Fibroblast of skin of right biceps (primary cell): ENCODE measurements at places on chromosomes 13 and 19.

DNA sequence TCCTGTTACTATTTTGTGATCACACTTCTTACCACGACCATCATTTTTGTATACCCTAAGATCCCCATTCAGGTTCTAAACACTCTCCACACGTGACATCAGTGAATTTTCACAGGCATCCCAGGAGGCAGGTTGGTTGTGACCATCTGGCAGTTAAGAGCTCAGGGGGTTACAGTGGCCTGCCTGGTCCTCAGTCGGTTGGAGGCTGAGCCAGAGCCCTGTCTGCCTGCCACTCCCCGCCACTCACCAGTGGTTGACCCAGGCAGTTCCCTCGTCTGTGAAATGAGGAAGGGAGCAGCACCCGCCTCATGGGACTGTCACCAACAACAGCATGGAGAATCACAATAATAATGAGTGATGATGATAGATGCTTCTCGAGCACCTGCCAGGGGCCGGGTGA, 36.4 kb upstream of the EHD2 start:
- DNase-seq, result no peak

GRCh38 chr19:535017-535835, 3.7 kb downstream of the CDC34 start:
- no peak for DNase-seq

DNA sequence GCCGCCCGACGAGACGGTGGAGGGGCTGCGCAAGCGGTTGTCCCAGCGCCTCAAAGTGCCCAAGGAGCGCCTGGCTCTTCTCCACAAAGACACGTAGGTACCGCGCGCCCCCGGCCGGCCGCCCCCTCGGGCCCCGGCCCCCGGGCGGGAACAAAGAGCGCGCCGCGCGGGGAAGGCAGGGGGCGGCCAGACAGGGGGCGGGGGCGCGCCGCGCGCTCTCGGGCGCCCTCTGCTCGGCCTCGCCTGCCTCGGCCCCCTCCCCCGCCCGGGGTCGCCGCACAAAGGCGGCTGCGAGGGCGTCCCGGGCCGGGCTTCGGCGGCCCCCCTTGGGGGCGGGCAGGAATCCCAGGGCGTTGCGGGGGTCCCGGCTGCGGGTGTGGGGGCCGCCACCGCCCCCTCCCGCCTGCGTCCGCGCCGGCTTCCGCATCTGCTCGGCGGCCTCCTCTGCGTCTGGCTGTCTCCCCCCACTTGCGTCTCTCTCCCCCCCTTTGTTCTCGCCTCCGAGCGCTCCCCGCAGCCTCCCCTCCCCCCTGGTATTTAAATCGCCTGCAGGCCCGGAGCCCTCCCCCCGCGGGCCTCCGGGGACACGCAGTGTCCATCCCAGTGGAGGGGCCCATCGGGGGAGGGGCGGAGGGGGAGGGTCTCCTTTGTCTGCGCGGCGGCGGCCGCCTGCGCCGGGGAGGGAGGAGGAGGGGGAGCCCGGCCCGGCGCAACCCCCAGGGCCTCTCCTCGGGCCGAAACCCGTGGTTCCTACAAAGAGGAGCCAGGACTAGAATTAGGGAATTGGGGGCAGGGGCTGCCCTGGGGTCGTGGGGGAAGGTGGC, 2.3 kb downstream of the MIDN start:
- peak; percentile 85 for DNase-seq

GRCh38 chr13:44380404-44381165, 7.0 kb downstream of the SERP2 start:
- DNase-seq, result peak; percentile 81

DNA sequence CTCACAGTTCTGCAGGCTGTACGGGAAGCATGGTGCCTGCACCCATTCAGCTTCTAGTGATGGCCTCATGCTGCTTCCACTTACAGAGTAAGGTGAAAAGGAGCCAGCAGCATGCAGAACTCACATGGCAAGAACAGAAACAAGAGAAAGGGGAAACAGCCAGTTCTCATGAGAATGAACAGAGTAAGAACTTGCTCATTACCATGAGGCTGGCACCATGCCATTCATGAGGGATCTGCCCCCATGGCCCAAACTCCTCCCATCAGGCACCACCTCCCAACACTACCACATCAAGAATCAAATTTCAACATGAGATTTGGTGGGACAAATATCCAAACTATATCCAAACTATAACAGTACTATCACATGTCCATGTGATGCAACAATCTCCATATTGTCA, 72.1 kb downstream of the KATNAL1 start:
- peak; percentile 10 for DNase-seq

DNA sequence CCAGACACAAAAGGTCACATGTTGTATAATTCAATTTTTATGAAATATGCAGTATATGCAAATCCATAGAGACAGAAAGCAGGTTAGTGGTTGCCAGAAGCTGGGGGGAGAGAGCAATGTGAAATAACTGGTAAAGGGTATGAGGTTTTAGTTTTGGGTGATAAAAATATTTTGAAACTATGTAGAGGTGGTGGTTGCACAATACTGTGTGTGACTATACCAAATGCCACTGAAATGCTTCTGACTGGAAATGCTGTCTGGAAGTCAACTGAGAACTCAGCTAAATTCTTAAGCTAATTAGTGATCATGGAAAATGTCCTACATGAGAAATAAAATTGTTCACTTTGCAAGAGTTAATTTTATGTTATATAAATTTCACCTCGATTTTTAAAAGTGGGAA, 65.3 kb upstream of the RXFP2 start:
- peak; percentile 58 for DNase-seq

- no peak for DNase-seq
These were observed 9.3 kb downstream of the ZNF787 start for GRCh38 chr19:56111601-56112312.

DNA sequence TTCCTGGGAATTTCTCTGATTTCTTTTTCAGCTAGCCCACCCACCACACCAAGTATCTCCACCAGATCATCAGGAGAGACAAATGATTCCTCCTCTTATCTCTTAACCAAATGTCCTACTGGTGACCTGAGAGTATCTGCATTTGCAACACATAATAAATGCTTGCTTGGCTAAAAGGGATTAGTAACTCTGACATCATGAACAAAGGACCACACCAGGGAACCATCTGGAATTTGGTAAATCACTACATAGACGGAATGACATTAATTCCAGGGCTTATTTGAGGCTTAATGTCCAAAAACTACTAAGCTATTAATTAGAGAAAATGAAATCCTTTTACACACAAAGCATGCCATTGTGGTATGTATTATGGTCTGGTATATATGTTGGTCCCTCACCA, 139.0 kb downstream of the RAP2A start:
- peak; percentile 41 for DNase-seq

- DNase-seq, result peak; percentile 57
These were observed 19.4 kb upstream of the ADGRE5 start for GRCh38 chr19:14361824-14362223.

GRCh38 chr19:17996826-17997316, 11.1 kb upstream of the ARRDC2 start:
- peak; percentile 63 for DNase-seq

DNA sequence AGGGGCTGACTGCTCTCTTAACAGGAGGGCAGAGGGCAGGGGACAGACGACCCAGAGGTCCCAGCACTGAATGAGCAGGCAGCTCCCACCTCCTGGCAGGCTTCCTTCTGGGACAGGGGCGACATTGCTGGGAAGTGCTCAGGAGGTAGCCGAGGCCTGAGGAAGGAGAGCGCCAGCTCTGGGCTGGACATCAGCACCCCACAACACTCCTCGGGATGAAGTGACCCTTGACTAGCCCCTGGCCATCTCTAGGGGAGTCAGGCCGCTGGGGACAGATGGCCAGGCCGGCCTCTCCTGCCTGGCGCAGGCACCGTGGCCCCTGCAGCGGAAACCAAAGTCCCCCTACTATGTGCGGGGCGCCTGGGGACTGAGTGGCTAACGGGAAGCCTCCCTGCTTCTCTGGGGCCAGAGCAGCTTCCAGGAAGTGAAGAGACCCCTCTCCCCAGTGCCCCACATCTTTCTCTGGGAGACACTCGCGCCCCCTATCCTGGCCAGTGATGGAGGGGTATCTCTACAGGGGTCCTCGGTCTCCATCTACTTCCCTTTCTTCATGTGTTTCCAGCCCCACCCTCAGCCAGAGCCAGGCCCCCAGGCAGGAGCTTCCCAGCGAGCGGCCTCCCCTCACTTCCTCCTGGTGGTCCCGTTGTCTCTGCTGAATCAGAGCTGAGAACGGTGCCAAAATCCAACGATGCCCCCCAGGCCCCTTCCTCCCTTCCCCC, 10.1 kb downstream of the PRR36 start:
- DNase-seq, result no peak

- DNase-seq, result no peak
These were observed 58.6 kb downstream of the LMO7 start for GRCh38 chr13:75694722-75695121.

- no peak for DNase-seq
These were observed 25.7 kb downstream of the CNMD start for GRCh38 chr13:52713894-52714293.

GRCh38 chr13:92657565-92657964, 569.0 kb upstream of the GPC6 start:
- peak; percentile 18 for DNase-seq

- no peak for DNase-seq
These were observed 14.2 kb downstream of the HPN start for GRCh38 chr19:35055715-35056179.

- DNase-seq, result no peak
These were observed 5.0 kb upstream of the LINGO3 start for GRCh38 chr19:2312820-2313501.

DNA sequence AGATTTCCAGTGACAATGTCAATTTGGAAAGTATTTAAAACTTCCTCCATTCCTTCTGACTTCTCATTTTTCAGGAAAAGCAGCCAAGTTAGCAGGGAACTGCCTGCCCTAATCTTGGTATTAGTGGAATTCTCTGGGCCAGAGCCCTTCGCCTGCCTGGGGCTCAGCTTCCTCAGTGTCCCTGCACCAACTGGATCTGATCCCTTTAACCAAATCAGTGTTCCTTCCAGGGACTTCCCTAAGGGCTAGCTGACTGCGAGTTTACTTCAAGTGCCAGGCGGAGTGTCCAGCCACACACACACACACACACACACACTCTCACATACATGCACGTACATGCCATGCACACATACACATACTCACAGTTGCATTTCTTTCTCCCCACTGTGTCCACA, 20.0 kb downstream of the RAB20 start:
- no peak for DNase-seq

DNA sequence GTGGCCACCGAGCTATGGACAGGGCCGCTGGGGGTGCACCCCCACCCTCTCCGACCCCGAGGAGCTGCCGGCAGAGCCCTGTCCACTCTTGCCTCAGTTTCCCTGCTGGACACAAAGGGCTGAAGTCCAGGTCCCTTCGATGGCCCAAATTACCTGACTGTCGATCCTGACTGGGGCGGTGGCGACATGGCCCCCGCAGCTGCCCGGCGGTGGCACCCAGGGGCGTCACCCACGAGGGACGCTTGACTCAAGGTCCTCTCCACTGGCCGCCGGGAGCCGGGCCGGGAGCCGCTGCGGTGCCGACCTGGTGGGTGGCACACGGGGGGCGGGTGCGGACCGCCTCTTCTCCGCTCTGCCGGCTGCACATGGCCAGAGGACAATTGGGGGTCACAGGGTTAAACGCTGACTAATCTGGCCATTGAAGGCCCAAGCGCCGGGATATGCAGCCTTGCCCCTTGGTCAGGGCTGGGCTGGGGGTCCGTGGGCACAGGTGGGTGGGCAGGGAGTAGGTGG, 16.4 kb downstream of the ARID3A start:
- DNase-seq, result no peak

- DNase-seq, result no peak
These were observed 350.5 kb downstream of the KCNRG start for GRCh38 chr13:50365408-50366391.

DNA sequence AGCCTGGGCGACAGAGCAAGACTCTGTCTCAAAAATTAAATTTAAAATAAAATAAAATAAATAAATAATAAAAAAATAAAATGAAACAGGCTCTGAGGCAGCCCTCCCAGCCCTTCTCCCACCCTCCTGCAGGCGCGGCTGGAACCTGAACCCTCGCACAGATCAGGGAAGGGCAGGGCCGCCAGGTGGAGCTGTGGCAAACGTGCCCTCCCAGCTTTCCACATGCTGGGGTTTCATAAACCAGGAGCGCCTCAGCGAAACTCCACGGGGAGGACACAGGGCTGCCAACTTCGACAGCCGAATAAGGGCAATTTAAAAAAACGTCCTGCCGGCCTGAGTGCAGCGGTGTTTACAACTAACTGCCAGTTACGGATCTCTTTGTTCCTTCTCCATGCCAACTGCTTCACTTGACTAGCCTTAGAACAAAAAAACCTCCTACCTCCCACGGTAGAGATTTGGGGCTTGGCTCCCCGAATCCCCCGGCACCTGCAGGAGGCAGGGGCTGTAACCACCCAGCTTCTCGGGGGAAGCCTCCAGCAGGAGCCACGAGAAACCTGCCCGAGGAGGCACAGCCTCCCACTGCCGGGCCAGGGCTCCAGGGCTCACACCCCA, 15.9 kb downstream of the ZNF787 start:
- peak; percentile 19 for DNase-seq

DNA sequence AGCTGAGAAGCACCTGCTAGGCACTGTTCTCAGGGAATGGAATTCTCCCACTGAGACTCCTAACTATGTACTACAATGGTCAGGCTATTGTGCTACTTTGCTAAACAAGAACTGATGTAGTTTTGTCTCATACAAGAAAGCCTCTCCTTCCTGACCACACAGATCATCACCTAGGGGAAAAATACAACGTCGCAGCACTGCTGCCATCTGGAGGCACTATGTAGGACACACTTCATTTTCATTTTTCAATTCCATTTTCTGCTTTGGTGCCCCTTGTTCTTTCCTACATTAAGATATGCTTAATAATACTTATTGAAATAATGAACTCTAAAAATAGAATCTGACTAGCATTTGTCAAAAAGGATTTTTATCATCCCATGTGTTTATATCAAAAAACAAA, 21.1 kb downstream of the PROSER1 start:
- peak; percentile 7 for DNase-seq

DNA sequence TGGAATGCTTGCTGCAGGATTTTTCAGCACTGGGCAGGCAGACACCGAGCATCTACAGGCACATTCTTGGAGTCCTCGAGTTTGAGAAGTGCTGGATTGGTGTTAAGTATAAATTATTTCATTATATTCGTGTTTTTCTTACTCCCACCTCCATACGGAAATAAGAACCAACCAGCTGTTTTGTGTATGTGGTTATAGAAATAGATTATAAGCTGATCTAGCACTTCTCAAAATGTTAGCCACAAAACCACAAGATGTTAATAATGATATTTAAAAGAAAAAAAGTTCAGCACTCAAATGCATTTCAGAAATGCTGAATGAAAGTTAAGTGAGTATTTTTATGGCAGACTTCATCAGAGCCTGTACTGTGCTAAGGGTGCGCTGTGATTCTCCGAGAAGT, 24.0 kb upstream of the TEX29 start:
- no peak for DNase-seq

GRCh38 chr19:1523412-1524286, at the start of gene PLK5:
PLK5 (plus strand) TSS chr19:1524077; CDS start chr19:1526997, 2,920 bp downstream.
- no peak for DNase-seq

DNA sequence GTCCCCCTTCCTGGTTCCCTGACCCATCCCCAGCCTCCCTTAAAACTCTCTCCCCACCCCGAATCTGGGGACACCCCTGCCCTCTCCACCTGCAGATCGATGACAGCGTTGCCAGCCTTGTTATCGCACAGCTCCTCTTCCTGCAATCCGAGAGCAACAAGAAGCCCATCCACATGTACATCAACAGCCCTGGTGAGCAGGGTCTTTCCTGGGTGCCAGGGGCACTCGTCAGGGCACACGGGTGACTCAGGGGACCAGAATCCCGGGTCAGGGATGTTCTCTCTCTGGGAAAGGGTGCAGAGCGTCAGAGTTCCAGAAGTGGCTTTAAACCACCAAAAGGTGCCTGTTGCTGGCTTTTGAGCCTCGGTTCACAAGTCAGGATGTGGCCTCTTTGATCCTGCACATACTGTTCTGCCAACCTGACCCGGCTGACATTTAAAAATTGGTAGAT, 1.0 kb downstream of the CLPP start:
- DNase-seq, result no peak
